ENCODE measurements at places on chromosomes 16 and 17. TPM values are rescaled to one million over a fixed set of nuclear protein-coding genes. Genes with fewer than 3 reads are reported as not detected.

- no peak overlapping the region for H3K4me3 ChIP-seq
- H3K27ac ChIP-seq, result peak overlapping the region; percentile 43
- peaks cover 7% of the 10 kb centered on the region for H3K36me3 ChIP-seq
- H3K4me1 ChIP-seq, result peaks cover 11% of the 10 kb centered on the region
These were observed 112.7 kb downstream of the VPS53 start for GRCh38 chr17:601926-602303.

Gene HCFC1R1
- 44.9 TPM for polyA plus RNA-seq

- peaks cover 5% of the 10 kb centered on the region for H3K27me3 ChIP-seq
- no peaks in the 10 kb centered on the region for H3K36me3 ChIP-seq
- no peak overlapping the region for H3K4me3 ChIP-seq
- H3K27ac ChIP-seq, result no peak overlapping the region
- peak; percentile 44 for DNase-seq
- no peaks in the 10 kb centered on the region for H3K4me1 ChIP-seq
These were observed 9.7 kb upstream of the ALOX15B start for GRCh38 chr17:8029121-8029520.

Gene BIRC5
- 11.1 TPM for polyA plus RNA-seq

GRCh38 chr17:61334673-61335072, 65.0 kb upstream of the TBX2 start:
- no peaks in the 10 kb centered on the region for H3K27me3 ChIP-seq
- DNase-seq, result no peak
- H3K27ac ChIP-seq, result peak overlapping the region; percentile 68
- peaks cover 32% of the 10 kb centered on the region for H3K4me1 ChIP-seq
- H3K36me3 ChIP-seq, result no peaks in the 10 kb centered on the region
- H3K4me3 ChIP-seq, result no peak overlapping the region

Gene SLX1A
- 3.9 TPM for polyA plus RNA-seq

Gene HBQ1
- not detected for polyA plus RNA-seq

GRCh38 chr16:16067127-16067526, 117.7 kb downstream of the ABCC1 start:
- H3K27me3 ChIP-seq, result no peaks in the 10 kb centered on the region
- H3K4me1 ChIP-seq, result peaks cover 12% of the 10 kb centered on the region

Gene KRTAP2-1
- not detected for polyA plus RNA-seq

Gene ABCA8
- 9.5 TPM for polyA plus RNA-seq

Gene FLYWCH1
- polyA plus RNA-seq, result 12.0 TPM

Gene GAS7
- 5.2 TPM for polyA plus RNA-seq
